ENCODE measurements at places on chromosomes 3 and 15.

DNA sequence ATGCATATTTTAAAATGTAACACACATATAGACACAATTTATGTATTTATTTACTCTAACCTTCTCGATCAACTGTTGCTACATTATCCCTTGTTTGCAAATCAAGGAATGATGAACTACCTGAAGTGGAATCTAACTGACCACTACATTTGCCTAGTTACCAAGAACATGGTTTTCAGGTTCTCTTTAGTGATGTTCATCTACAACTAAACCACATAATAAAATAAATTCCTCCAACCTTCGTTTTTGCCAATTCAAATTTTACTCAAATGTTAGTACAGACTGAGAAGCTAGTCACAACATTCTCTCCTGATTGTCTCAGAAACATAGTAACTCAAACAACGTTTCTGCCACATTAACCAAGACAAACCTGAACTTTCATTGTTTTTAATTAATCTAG, 521.9 kb downstream of the FOXP1 start:
- DNase-seq, result no peak

DNA sequence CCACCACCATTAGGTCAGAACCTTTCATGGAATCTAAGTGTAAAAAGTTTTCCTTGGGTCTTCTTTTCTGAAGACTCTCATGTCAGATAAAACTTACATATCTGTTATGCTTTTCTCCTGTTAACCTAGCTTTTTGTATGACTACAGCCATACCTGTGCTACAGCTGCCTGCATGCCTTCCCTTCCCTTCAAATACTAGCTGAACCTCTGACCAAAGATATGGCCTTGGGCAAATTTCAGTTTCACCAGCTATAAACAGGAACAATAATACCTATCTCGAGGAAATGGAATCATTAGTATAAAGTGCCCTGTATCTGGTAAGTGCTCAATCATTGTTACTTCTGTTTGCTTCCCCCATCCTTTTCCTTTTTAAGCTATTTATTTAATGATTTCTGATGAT, 25.0 kb downstream of the GLB1 start:
- no peak for DNase-seq

DNA sequence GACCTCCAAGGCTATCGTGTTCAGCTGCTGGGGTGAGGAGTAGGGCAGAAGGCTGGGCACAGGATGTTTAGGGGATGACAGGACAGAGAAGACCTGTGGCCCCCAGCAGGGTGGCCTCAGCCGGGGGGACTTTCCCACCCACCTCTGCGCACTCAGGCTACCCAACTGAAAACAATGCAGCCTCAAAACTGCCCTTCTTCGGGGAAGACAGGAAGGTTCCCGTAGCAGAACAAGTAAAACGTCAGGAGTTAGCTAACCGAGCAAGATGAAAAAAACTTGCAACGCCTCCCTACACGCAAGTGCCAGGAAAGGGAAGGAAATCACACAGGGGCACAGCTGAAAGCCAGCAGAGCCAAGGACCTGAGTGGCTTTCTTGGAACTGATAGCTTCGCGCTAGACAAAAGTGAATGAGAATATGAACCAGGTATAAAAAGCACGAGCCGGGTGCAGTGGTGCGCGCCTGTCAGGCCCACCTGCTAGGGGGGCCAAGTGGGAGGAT, 38.4 kb upstream of the FURIN start:
- DNase-seq, result no peak

DNA sequence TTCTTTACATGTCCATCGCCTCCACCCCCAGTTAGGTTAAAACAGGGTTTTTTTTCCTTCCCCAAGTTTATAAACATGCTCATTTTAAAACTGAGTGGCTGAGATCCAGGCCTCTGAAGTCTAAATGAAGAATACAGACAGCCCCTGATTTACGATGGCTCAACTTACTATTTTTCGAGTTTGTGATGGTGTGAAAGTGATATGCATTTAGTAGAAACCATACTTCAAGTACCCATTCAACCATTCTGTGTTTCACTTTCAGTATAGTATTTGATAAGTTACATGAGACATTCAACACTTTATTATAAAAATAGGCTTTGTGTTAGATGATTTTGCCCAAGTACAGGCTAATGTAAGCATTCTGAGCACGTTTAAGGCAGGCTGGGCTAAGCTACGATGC, 30.5 kb upstream of the GNB5 start:
- no peak for DNase-seq

DNA sequence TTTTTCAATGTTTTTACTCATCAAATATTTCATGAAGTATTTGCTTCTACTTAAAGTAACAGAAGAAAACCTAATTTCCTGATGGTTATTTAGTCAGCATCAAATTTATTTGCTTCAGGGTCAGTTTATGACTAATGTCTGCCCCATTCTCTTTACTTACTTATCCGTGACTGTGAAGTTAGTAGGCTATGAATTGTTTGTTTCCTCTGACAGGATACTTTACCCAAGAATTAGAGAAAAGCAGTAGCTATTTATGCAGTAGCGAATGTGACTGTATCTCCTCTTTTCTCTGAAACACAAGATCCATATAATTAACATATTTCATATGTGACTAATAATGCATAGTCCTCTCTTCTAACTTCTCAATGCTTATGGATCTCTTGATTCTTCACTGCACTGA, 329.9 kb upstream of the ROBO1 start:
- DNase-seq, result no peak
